Breast epithelium (tissue), 4 donors: ENCODE measurements at places on chromosomes 12 and 14.
A peak's percentile ranks its signal among the peaks of the same experiment; 100 is the strongest.

- DNase-seq: no peak
These were observed 30.4 kb downstream of the CCDC85C start for GRCh38 chr14:99573436-99574098.

- no peak for DNase-seq
These were observed 11.7 kb downstream of the CAMKK2 start for GRCh38 chr12:121284551-121285390.

DNA sequence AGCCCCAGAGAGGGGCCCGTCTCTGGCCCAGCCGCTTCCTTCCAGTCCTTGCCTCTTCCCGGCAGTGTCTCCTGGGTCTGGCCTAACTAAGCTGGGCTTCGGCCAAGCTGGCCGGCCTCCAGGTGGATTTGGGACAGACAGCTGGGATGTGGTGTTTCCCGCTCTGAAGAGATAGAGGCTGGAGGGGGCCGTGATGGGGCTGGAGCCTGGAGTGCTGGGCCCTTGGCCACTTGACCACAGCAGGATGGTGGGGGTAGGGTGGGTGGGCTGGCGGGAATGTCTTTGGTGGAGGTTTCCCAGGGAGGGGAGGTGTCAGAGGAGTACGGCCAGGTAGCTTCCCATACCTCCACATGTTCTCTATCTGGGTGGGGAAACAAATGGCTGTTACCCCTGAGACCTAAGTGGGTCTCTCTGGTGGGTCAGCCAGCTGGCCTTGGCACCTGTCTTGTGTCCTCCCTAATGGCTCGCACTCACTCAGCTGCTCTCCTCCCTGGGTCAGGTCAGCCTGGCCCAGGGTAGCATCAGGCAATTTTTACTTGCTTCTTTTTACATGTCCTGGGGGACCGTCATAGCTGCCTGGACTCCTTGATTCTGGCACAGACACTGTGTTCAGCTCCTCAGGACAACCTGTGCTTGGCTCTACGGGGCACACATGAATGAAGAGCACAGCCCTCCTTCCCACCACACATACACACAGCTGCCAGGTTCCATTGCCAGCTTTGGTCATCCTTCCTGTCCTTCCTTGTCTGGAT lies 19.8 kb upstream of the PGF start:
- DNase-seq: no peak

DNA sequence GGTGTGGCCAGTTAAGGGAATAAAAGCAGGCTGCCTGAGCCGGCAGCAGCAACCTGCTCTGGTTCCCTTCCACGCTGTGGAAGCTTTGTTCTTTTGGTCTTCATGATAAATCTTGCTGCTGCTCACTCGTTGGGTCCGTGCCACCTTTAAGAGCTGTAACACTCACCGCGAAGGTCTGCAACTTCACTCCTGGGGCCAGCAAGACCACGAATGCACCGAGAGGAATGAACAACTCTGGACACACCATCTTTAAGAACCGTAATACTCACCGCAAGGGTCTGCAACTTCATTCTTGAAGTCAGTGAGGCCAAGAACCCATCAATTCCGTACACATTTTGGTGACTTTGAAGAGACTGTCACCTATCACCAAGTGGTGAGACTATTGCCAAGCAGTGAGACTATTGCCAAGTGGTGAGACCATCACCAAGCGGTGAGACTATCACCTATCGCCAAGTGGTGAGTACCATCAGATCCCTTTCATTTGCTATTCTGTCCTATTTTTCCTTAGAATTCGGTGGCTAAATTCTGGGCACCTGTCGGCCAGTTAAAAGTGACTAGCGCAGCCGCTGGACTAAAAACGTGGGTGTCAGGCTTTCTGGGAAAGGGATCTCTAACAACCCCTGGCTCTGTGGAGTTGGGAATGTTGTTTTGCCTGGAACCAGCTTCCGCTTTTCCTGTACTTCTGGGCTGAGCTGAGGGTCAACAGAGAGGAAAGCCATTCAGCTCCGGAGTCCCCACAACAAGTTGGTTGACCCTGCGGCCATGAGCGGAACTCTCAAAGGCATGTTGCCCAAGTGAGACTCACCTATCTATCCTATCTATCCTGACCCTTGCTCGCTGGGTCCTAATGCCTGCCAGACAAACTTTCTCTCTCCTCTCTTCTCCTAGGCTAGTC lies at the start of gene DHRS2:
DHRS2 (plus strand) TSS at position 48 of the 895 bp plus-strand sequence. CDS start 2,501 bp downstream, outside the sequence.
- DNase-seq: peak; percentile 13

GRCh38 chr12:130424858-130425697 lies 87.4 kb downstream of the PIWIL1 start:
- DNase-seq: no peak

GRCh38 chr14:103846543-103847450 lies 578 bp downstream of the PPP1R13B start:
- no peak for DNase-seq

GRCh38 chr14:74511966-74512830 lies 18.6 kb downstream of the ISCA2 start:
- no peak for DNase-seq

DNA sequence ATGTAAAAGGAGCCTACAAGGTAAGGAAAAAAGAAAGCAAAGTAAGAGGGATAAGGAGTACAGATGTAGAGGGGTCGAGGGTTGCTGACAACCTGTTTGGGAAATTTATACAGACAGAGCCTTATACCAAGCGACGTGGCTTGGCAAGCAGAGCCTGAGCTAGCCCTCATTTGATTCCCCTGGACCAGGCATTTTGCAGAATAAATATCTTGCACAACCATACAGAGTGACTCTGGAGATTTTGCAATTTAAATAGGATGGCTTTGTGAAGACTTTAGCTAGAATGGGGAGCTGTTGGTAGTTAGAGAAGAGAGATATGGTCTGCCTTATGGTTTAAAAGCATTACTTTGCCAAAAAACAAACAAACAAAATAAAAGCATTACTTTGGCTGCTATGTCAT lies 11.1 kb upstream of the ANO6 start:
- DNase-seq: no peak

- no peak for DNase-seq
These were observed 44.8 kb downstream of the SSPN start for GRCh38 chr12:26239852-26240815.

DNA sequence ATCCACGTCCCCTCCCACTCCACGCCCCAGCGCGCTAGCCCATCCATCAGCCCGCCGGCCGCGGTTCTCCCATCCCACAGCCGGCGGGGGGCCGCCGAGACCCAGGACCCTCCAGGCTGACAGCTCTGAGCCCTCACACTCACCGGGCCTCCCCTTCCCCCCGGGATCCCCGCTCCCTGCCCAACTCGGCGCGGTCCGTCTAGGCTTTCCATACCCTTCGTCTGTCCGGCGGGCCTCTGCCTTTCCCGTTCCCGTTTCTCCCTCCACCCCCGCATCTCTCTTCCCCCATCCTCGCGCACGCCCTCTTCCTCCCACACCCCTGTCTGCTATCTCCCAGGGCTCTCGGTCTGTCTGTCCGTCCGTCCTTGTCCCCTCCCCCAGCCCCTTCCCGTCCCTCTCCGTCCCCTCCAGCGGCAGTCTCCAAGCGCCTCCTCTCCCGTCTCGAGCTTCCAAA lies 726 bp downstream of the ZFHX2 start:
- DNase-seq: no peak

DNA sequence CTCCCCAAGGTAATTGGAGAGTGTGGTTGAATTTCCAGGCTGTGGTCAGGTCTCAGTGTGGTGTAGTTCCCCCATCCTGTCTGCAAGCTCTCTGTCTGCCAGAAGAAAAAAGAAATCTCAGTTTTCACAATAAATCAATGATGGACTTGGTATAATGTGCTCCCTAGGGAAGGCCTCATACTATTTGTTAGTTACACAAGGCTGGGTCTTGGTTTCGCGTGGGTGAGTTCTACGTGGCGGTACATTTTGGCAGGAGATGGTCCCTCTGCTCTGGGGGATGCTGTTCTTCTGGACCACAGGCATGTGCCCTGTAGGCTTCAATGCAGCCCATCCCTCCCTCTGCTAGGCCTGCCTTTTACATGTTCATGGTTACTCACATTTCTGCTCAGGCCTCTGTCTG lies 206.4 kb upstream of the PELI2 start:
- DNase-seq: no peak

GRCh38 chr12:31371256-31371620 lies 45.3 kb upstream of the SINHCAF start:
- DNase-seq: no peak

DNA sequence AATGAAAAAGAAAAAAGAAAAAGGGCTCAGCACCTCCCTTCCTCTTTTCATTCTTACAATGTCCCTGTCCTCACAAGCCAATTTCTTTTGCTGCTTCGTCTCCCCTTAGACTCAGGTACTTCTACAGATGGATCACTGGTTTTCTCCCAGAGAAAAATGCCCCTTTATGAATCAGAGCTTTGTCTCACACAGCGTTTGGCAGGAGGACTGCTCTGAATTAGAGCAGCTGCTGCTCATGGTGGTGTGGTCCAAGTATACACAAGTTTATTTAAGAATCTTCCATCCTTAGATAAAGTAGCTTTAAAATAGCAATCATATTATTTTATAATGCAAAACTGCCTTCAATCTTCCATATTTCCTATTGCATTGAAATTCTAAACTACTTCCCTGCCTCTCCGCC lies 80.3 kb downstream of the SLC8A3 start:
- DNase-seq: no peak

GRCh38 chr12:48454667-48455066 lies 17.7 kb upstream of the ANP32D start:
- no peak for DNase-seq

- DNase-seq: no peak
These were observed 130.1 kb downstream of the KITLG start for GRCh38 chr12:88450136-88450535.

GRCh38 chr12:124543052-124543589 lies 24.3 kb downstream of the NCOR2 start:
- DNase-seq: no peak
